Left lung (tissue), 14 donors: ENCODE measurements at places on chromosomes 12 and 14. TPM values are rescaled to one million over a fixed set of nuclear protein-coding genes. Genes with fewer than 3 reads are reported as not detected.

DNA sequence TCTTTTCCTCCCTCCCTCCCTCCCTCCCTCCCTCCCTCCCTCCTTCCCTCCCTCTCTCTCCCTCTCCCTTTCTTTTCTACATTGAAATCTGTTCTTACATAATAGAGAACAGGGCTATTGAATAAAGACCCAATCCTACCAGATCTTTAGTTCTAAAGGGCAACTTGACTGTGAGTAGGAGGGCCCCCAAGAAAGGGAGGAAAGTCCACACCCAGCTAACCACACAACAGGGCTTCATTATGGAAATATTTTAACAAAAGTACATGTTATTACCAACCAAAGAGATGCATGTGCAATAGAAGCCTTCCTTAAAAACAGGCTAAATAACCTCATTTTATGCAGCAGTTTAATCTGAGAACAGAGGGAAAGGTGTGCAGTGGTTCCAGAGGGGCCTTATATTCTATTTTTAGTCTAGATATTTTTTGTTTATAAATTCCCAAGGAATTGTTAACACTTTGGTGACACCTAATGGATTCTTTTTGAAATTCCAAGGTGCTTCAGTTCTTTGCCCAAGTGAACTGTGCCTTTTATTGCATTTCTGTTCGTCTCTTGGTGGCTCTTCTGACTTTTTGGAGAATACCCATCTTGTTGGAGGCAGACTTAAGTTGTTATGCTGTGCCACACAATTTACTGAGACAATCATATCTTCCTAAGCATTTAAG is 63.0 kb downstream of the GNS start:
- peaks cover 66% of the 10 kb centered on the region for H3K4me1 ChIP-seq
- no peaks in the 10 kb centered on the region for H3K27me3 ChIP-seq
- H3K36me3 ChIP-seq: peaks cover 40% of the 10 kb centered on the region
- H3K4me3 ChIP-seq: no peak overlapping the region
- peak overlapping the region; percentile 31 for H3K27ac ChIP-seq

GRCh38 chr12:48422060-48422459 is 50.3 kb upstream of the ANP32D start:
- H3K27ac ChIP-seq: no peak overlapping the region
- H3K27me3 ChIP-seq: no peaks in the 10 kb centered on the region
- H3K4me3 ChIP-seq: no peak overlapping the region
- H3K4me1 ChIP-seq: peaks cover 5% of the 10 kb centered on the region
- DNase-seq: no peak

Gene ERP27
- polyA plus RNA-seq: 3.0 TPM

Gene PA2G4
- 151 TPM for polyA plus RNA-seq

- H3K36me3 ChIP-seq: no peaks in the 10 kb centered on the region
- peak; percentile 44 for DNase-seq
Observed at GRCh38 chr12:26704684-26705460, 128.1 kb downstream of the ITPR2 start.

Gene KRT77
- not detected for polyA plus RNA-seq

- no peak overlapping the region for H3K4me3 ChIP-seq
- no peak overlapping the region for H3K27ac ChIP-seq
- no peaks in the 10 kb centered on the region for H3K4me1 ChIP-seq
- H3K27me3 ChIP-seq: no peaks in the 10 kb centered on the region
Observed at GRCh38 chr12:82981150-82981549, 294.4 kb downstream of the TMTC2 start.

- no peaks in the 10 kb centered on the region for H3K36me3 ChIP-seq
- H3K27ac ChIP-seq: no peak overlapping the region
- H3K4me1 ChIP-seq: peaks cover 21% of the 10 kb centered on the region
- no peak for DNase-seq
- no peaks in the 10 kb centered on the region for H3K27me3 ChIP-seq
Observed at GRCh38 chr12:52275686-52276085, 1.2 kb downstream of the KRT86 start.

- no peaks in the 10 kb centered on the region for H3K36me3 ChIP-seq
- H3K27me3 ChIP-seq: peaks cover 24% of the 10 kb centered on the region
- peaks cover 15% of the 10 kb centered on the region for H3K4me1 ChIP-seq
- no peak overlapping the region for H3K27ac ChIP-seq
Observed at GRCh38 chr12:65740506-65740872, 83.8 kb upstream of the HMGA2 start.

Gene SLC7A7
- polyA plus RNA-seq: 9.6 TPM

- no peak overlapping the region for H3K4me3 ChIP-seq
- no peaks in the 10 kb centered on the region for H3K36me3 ChIP-seq
- no peak for DNase-seq
- no peak overlapping the region for H3K27ac ChIP-seq
- H3K27me3 ChIP-seq: no peaks in the 10 kb centered on the region
- H3K4me1 ChIP-seq: no peaks in the 10 kb centered on the region
Observed at GRCh38 chr12:14612898-14613445, 45.3 kb upstream of the PLBD1 start.

- no peak overlapping the region for H3K27ac ChIP-seq
- no peak overlapping the region for H3K4me3 ChIP-seq
- no peaks in the 10 kb centered on the region for H3K36me3 ChIP-seq
- H3K4me1 ChIP-seq: no peaks in the 10 kb centered on the region
Observed at GRCh38 chr12:66684222-66684621, 5.3 kb upstream of the GRIP1 start.

Gene SPIC
- not detected for polyA plus RNA-seq

DNA sequence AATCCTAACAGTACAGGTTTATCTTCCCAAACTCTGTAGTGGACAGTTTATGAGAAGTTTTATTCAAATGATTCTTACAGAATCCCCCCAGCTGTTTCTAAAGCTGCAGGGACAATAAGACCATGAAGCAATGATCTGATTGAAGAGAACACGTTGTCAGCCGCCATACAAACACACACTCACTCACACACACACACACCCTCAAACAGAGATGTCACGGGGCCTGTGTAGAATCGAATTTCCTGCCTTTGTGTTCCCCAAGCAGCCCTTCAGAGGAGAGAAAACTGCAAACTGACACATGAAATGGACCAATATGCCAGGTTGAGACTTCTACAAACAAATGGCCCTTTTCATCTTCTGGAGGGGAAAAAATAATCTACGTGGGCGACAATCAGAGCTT is 80.5 kb upstream of the TBX3 start:
- no peaks in the 10 kb centered on the region for H3K4me1 ChIP-seq
- H3K4me3 ChIP-seq: no peak overlapping the region
- H3K27me3 ChIP-seq: no peaks in the 10 kb centered on the region
- no peak overlapping the region for H3K27ac ChIP-seq
- DNase-seq: peak; percentile 56
- H3K36me3 ChIP-seq: no peaks in the 10 kb centered on the region

Gene KLHL28
- polyA plus RNA-seq: 17.5 TPM

Gene IL31
- not detected for polyA plus RNA-seq

Gene APOF
- polyA plus RNA-seq: not detected

DNA sequence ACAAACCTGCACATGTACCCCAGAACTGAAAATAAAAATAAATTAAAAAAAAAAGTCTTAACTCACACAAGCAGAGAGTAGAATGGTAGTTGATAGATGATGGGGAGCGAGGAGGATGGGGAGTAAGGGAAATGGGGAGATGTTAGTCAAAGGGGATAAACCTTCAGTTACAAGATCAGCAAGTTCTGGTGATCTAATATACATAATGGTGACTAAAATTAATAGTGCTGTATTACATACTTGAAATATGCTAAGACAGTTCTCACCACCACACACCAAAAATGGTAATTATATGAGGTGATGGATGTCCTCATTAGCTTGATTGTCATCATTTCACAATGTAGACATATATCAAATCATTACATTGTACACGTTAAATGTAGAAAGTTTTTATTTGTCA is 3.2 kb upstream of the C12orf42 start:
- DNase-seq: no peak
- H3K27ac ChIP-seq: no peak overlapping the region
- H3K27me3 ChIP-seq: peaks cover 35% of the 10 kb centered on the region
- H3K36me3 ChIP-seq: no peaks in the 10 kb centered on the region

Gene SPX
- 11.3 TPM for polyA plus RNA-seq

DNA sequence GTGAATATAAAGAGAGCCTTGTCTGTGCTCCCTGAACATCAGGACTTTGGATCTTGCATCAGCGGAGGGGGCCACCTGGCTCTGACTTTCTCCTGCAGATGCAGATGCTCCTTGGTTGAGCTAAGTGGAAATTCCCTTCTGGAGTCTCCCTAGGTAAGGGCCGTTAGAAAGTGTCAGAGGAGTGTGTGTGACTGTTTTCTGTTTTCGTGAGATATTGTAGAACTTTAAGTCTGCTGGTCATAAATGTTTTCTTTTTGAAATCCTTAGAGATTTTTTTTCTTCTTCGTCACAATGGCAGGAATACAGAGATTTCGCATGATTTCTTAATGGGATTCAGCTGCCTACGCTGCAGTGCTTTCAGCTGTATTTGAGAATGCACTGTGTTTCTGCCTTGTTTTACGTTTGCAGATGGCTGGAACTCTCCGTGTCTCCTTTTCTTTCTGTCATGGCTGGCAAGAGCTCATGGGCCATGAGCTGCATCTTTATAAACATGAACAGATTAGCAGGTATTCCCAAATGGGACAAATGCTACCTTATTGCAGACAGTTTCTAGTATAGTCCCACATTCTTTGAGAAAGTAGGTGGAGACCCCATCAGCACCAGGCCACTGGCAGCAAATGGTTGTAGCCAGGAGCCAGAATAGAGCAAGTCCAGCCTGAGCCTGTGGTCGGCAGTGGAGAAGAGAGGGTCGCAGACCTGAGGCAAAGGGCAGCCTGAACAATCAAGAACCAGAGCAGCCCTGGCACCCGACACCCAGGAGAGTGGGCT is 76.2 kb upstream of the FRMD6 start:
- H3K4me3 ChIP-seq: no peak overlapping the region
- DNase-seq: no peak
- H3K4me1 ChIP-seq: no peaks in the 10 kb centered on the region

GRCh38 chr12:41092115-41092514 is 96.0 kb upstream of the PDZRN4 start:
- no peaks in the 10 kb centered on the region for H3K36me3 ChIP-seq
- no peak overlapping the region for H3K4me3 ChIP-seq
- no peaks in the 10 kb centered on the region for H3K4me1 ChIP-seq
- DNase-seq: no peak
- H3K27ac ChIP-seq: no peak overlapping the region

- H3K27me3 ChIP-seq: no peaks in the 10 kb centered on the region
- peaks cover 9% of the 10 kb centered on the region for H3K4me1 ChIP-seq
- no peak overlapping the region for H3K4me3 ChIP-seq
- H3K27ac ChIP-seq: no peak overlapping the region
Observed at GRCh38 chr14:95121911-95122620, 35.3 kb downstream of the DICER1 start.

Gene NOVA1
- polyA plus RNA-seq: 21.2 TPM

DNA sequence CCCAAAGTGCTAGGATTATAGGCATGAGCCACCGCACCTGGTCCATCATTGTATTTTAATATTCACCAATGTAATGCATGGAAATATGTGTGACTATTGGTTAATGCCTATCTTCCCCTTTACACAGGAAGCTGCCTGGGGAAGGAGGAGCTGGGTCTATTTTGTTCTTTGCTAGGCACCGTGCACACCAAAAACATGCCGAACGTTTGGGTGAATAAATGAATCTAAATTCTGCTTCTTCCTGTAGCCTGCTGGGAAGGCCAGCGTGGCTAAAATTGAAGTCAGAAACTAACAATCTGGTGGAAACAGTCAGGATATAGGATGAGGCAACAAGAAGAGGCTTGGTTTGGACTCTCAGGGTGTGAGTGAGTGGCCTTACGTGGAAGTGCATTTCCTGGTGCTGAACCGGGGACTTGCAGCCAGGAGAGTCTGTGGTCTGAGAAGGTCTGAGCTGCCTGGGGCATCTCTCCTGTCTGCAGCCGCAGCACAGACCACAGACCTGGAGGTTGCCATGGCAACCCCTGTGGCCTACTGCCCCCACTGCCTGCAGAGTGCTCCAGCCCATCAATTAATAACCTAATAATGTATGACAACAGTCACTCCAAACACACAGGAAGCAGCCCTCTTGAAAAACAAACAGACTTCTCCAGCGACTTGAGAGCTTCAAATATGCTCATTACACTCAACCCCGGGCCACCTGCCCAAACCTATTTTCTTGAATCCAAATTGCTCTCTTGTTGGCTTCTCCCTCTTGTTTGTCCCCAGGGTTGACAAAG is 5.5 kb upstream of the GPR68 start:
- peaks cover 6% of the 10 kb centered on the region for H3K27me3 ChIP-seq
- DNase-seq: peak; percentile 52
- peak overlapping the region; percentile 86 for H3K27ac ChIP-seq
- H3K4me3 ChIP-seq: no peak overlapping the region
- H3K36me3 ChIP-seq: no peaks in the 10 kb centered on the region

GRCh38 chr12:117120787-117121186 is 21.6 kb upstream of the TESC start:
- DNase-seq: no peak
- H3K36me3 ChIP-seq: no peaks in the 10 kb centered on the region
- no peak overlapping the region for H3K4me3 ChIP-seq
- H3K27me3 ChIP-seq: no peaks in the 10 kb centered on the region

DNA sequence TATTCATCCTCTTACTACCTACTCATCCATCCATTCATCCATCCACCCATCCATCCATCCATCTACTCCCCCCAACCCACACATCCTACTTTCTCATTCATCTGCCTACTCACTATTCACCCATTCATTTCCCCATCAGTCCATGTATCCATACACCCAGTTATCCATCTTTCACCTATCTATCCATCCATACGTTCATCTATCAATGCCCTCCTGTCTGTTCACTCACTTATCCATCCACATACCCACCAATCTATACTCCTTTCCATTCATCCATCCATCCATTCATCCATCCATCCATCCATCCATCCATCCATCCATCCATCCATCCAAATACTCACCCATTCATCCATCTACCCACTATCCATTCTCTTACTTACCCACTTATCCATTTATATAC is 117.8 kb upstream of the LHX5 start:
- H3K36me3 ChIP-seq: no peaks in the 10 kb centered on the region
- no peak overlapping the region for H3K27ac ChIP-seq
- H3K4me3 ChIP-seq: no peak overlapping the region
- no peaks in the 10 kb centered on the region for H3K4me1 ChIP-seq
- DNase-seq: no peak

GRCh38 chr12:48105321-48105866 is 485 bp downstream of the SENP1 start:
- peak overlapping the region; percentile 85 for H3K4me3 ChIP-seq
- DNase-seq: no peak
- no peaks in the 10 kb centered on the region for H3K36me3 ChIP-seq
- H3K4me1 ChIP-seq: peaks cover 17% of the 10 kb centered on the region
- no peaks in the 10 kb centered on the region for H3K27me3 ChIP-seq
- peak overlapping the region; percentile 97 for H3K27ac ChIP-seq

DNA sequence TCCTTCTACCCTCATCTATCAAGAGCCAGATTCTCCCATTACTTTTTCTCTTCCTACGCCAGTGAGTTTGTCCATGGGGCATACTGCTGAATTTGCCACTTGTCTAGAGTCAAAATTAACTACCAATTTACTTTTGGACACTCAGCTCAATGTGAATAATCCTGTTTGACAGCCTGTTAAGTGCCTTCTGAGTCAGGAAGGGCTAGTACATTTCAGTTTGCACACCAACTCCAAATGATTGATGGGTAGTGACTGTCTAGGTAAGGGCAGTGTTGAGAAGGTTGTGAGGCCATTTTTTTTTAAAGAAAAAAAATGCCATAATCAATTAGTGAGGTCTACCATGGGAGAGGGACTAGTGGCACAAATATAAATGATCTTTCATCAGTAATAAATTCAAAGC is 21.8 kb upstream of the TRIM9 start:
- no peaks in the 10 kb centered on the region for H3K4me1 ChIP-seq
- no peak overlapping the region for H3K4me3 ChIP-seq
- DNase-seq: no peak
- H3K27me3 ChIP-seq: no peaks in the 10 kb centered on the region
- no peak overlapping the region for H3K27ac ChIP-seq
- H3K36me3 ChIP-seq: no peaks in the 10 kb centered on the region
